ENCODE measurements at places on chromosomes 3 and 15. TPM values are rescaled to one million over a fixed set of nuclear protein-coding genes. Genes with fewer than 3 reads are reported as not detected.

DNA sequence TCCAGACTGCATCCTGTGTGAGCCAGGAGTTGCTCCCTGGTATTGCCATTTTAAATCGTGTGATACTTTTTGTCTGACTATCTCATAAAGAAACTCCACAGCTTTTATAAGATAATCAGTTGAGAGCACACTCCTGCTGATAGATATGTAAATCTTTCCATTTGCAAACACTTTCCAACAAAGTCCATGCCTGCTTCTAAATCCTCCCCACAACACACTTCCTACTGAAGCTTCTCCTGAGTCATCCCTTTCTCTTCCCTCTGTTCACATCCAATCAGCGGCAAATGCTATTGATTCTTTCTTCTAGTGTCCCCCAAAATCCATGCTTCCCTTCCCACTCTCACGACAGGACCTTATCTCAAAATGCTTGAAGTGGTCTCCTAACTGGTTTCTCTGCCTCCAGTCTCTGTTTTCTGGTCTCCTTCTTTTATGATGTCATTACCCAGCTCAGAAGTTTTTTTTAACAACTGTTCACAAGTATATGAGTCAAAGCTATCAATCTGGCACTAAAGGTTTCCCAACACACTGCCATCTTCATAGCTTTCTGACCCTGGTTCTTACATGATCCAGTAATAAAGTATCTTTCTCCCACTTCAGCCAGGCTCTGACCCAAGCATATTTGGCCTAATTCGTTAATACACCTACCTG is 4.5 kb upstream of the WWTR1 start:
- DNase-seq: no peak

- DNase-seq: no peak
Measured at GRCh38 chr15:85625856-85626255, 168.9 kb downstream of the KLHL25 start.

- no peak for DNase-seq
Measured at GRCh38 chr15:41860049-41860828, 21.6 kb downstream of the PLA2G4B start.

DNA sequence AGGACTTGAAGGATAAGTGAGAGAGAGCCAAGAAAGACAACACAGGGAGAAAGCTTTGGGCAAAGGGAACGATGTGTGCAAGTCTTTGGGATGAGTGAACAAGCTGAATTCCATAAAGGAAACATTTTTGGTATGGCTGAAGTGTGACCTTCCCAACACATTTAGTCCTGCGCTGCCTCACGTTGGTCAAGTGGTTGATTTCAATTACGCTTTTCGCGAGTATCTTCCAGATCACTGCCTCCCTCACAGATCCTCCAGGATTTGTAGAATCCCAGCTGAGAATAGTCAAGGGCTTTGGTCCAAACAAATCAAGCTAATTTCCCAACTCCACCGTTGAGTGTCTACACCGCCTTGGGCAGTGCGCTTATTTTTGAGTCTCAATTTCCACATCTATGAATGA is 338.4 kb upstream of the ADAMTS9 start:
- DNase-seq: no peak

DNA sequence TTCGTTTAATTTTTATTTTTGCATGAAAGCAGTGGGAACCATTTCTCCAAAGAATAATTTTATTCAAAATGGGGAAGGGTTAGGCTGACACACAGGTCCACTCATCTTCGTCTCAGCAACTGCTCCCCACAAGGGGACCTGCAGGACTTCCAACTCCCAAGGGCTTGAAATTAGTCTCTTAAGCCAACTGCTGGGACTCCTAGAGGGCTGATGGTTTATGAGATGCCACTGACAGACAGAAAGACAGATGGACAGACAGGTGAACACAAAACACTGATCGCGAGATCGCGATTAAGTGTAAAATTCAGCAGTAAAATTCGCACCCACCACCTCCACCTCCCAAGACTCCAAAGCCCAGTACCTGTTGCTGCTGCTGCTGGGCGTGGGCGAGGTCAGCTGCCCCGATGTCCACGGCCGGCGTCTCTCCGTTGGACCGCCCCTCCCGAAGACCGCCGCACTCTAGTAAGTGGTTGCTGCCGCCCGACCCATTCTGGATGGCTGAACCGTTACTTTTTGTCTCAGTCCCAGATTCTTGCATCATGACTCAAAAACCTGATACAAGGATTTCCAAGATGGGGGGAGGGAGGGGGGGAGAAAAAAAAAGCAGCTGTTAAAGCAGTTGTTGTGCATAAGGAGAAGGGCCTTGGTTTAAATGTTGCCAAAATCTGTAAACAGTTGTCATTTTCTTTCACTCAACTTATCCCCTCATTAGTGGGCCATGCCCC is 385.5 kb downstream of the FOXP1 start:
- no peak for DNase-seq

The SST gene
- 3.6 TPM for total RNA-seq

The ANKRD63 gene
- total RNA-seq: not detected

Measured in ureter (tissue), 1 donor.